NCI-H187 treated with DMSO at 0.1 percent for 48 hours (cell line): ENCODE measurements at places on chromosomes 7 and 10.

DNA sequence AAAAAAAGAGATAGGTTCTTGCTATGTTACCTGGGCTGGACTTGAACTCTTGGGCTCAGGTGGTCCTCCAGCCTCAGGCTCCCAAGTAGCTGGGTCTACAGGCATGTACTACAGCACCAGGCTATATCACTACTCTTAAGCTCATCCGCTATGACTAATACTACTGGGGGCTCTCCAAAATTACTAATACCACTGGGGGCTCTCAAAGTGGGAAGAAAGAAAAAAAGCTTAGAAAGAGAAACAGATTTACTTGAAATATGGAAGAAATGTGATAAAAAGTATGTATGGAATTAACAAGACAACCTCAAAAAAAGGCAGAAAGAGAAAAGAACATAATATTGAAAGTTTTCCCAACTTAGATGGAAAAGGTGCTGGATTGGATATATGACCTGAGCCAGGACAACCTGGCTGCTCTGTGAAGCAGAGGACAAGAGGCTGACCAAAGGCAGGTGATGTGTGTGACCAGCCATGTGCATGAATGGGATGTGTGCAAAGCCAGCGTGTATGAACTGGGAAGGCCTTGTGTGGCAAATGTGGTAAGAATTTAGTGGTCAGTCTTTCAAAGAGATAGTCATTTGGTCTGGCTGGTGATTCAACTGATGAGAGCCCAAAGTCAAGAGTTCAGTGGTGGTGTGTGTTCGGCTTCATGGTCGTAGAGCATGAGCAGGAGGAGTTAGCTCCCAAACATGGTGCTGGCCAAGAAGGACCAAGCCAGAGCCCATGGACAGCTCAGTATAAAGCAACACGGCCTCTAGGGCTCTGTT is 232.4 kb upstream of the KLF14 start:
- no peak for DNase-seq

DNA sequence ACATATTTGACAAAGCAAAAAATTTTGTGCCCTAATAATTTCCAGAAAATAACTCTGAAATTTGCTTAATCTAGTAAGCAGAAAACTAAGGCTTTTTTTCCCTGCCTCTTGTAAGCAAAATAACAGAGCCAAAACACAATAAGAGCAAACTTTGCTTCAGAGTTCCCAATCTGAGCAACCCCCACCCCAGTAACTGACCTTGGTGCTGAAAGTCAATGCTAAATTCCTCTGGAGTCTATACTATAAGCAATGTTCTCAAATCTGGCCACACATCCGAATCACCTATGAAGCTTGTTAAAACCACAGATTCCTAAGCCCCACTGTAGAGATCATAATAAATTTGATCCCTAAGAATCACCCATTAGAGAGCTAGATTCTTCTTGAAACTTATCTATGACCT is 150.5 kb downstream of the ELAPOR2 start:
- DNase-seq, result no peak

GRCh38 chr10:75773813-75774782 is 342.7 kb downstream of the LRMDA start:
- DNase-seq, result no peak

DNA sequence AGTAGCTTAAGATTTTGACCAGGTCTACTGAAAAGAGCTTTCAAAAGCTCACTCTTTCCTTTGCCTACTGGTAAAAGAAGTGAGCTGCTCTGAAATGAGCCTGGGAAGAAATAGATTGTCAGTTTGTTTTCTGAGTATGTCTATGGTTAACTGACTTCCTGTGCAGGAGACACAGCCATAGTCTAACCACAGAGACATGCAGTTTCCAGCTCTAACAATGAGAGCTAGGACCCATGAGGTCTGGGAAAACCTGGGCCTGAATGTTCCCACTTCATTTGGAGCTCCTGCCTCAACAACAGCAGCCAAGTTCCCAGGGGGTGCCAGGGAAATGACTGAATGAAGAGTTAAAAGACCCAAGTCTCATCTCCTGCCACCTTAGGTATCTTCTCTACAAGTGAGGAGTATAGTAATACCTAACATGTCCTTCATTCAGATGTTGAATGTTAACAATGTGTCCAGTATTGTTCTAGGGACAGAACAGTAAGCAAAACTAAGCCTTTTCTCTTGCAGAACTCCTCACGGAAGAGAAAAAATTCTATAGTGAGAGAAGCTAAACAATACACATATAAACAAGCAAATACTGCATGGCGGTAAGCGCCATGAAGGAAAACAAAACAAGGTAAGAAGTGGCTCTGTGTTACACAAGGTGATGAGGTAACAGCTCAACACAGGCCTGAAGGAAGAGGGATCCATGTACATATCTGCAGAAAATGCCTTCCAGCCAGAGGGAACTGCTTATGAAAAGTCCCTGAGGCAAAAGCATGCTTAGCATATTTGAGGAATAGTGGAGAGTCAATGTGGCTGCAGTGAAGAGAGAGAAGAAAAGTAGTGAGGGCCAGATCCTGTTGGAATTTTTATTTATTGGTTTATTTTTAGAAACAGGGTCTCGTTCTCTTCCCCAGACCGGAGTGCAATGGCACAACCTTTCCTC is 26.4 kb upstream of the ANKRD1 start:
- DNase-seq, result no peak

DNA sequence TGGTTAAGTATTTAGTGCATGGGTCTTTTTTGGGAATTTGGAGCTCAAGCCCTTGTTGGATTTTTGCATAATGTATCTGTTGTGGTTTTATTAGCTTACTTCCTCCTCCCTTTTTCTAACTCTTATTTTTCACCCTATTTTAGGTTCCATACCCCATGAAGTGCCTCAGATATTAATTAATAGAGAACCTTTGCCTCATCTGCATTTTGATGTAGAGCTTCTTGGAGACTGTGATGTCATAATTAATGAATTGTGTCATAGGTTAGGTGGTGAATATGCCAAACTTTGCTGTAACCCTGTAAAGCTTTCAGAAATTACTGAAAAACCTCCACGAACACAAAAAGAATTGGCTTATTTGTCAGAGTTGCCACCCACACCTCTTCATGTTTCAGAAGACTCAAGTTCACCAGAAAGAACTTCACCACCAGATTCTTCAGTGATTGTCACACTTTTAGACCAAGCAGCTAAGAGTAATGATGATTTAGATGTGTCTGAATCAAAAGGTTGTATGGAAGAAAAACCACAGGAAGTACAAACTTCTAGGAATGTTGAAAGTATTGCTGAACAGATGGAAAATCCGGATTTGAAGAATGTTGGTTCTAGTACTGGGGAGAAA is 28.0 kb downstream of the SIRT1 start:
- DNase-seq, result no peak

GRCh38 chr10:34216348-34216945 is 598.6 kb downstream of the PARD3 start:
- DNase-seq, result no peak

DNA sequence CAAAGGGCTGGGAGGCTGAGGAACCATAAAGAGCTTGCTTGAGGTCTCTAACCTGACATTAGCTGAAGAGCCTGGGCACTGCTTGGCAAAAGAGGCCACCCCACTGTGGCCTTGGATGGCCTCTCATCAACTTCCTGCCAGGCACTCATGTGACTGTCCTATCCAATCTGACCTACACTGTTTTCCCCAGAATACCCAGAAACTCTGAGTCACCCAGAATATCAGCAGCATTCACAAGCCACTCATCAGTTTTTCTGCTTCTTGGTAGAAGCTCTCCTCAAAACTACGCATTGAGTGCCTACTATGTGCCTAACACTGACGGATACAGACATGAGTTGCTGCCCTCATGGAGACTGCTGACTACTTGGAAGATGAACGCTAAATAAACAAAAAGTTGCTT is 4.1 kb upstream of the NT5C2 start:
- no peak for DNase-seq

DNA sequence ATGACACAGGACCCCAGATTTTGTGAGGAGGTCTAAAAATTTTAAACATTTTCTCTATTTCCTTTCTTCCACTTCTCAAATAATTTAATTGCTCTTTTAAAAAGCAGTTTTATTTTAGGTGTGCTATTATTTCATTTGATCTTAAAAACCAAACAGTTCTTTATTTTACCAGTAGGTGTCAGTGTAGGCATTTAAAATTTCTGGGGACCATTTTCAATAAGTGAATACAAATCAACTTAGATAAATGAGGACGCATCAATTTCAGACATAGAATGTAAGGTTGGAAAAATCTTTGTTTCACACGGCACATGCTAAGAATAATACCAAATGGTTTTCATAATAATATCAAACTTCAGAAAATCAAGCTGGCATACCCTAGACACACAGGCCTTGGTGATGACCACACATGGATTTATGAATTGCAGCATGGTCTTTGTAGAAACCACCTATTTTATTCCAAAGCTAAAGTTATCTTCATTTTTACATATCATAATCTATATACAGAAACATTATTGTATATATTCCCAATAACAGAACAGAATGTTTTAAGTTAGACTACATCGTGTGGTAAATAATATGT is 127.6 kb upstream of the SLC26A5 start:
- DNase-seq, result no peak

- no peak for DNase-seq
These were observed 50.8 kb downstream of the ZNF503 start for GRCh38 chr10:75350791-75351190.

- DNase-seq, result no peak
These were observed 1.1 kb downstream of the MARVELD1 start for GRCh38 chr10:97714401-97715258.

GRCh38 chr7:152947686-152948085 is 188.1 kb downstream of the ACTR3B start:
- DNase-seq, result no peak

DNA sequence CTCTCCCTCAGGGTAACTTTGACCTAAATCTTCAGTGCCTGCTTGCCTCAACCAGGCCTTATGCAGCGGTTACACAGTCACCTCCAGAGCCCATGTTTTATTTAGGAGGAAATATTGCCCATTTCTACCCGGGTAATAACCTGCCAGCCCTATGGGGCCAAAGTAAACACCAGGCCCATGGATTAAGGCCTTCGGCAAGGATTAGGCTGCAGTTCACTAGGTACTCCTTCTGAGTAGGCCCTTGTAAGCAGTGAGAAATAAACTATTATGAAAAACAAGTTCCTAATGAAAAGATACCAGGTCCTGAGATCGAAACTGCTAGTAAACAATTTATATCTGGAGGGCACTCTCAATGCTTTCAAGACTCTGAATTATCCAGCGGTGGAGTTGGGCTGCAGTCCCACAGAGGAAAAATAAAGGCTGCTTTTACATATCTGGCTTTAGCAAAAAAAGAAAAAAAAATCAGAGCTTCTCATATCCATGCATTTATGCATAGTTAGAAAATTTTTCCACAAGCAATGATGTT is 3.7 kb upstream of the HOXA10 start:
- no peak for DNase-seq

DNA sequence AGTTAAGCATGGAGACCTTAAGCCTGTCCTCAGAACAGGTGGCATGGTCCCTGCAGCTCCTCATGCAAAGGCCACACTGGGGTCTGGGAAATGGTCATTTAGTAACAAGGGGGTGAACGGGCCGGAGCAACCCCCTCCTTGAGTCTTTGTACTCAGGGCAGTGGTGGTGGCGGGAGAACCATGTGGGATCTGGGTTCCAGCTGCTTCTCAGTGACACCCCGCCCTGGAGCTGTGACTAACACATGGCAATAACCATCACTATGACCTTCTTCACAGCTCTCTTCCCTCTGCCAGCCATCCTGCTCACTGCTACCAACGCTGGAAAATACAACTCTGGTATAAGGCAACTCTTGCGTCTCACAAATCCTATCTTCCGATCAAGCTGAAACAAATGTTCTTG is 203.4 kb upstream of the FRMD4A start:
- DNase-seq, result no peak

DNA sequence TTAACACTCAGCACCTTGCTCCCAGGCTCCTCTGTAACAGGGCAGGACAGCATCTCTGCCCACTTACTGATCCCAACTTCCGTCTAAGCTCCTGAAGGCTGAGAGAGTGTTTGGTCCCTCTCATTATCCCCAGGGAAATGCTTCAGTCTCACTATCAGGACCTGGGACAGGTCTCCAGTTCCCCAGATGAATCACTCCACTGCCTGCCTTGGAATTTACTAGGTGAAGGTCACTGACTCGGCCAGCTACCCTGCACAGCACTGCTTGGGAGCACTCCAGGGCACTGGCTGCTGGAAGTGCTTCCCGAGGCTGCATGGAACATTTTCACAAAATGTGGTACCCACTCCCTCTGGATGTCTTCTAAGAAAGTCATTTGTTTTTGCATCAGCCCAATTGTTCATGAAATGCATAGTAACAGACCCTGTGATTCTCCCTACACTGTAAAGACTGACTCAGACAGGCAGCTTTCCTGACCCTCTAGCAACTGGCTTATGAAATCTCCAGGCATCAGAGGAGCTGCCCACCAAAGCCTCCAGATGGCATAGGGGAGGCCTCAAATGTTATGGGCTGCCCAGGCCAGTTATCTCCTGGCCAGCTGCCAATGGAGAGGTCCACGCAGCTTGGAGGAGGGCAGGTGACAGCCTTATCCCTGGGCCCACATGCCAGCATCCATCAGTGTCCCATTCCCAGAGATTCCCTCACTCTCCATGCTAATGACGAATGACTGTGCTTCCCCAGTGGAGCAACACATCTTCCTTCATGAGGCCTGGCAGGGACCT is 89.1 kb downstream of the GFRA1 start:
- DNase-seq, result no peak

DNA sequence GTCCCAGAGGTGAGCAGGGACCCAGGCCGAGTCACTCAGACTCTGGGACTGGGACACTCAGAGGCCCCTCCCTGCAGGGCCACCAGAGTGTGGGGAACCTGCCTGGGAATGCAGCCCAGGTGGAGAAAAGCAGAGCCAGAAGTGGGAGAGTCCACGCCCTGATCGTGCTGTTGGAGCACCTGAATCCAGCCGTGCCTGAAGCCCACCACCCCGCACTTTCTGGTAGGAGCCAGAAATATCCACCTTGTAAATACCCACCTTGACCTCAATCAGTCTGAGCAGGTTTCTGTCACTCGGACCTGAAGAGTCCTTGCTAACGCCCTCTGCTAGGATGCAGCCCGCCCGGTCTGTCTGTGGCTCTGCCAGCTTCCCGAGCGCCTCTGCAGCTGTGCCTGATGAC is 86.7 kb downstream of the PDGFA start:
- DNase-seq, result no peak

DNA sequence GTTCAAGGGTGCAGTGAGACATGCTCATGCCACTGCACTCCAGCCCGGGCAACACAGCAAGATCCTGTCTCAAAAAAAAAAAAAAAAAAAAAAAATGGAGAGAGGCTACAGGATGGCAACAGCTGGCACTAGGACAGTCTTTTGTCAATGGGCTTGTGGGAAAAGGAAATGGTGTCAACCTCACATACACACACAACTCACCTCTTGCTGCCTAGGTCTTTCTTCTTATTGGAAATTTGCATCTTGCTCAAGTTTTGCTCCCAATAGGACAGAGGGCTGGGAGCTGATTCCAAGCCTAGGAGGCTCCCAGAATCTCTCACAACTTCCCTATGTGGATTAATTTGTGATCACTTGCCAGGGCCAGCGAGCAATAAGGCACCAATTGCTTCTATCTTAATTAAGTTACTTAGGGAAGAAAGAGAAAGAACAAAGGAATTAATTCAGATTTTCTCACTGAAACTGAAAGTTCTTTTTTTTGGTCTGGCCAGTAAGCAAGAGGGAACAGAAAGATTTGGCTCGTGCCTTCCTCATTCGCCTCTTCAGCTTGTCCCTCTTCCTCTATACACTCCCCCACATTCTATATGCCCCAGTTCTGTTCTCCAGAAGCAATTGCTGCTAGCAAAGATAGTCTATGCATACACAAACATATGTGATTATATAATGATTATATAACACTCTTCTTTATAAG is 33.8 kb downstream of the MAP3K8 start:
- no peak for DNase-seq
